ENCODE measurements at places on chromosomes 4 and X.

DNA sequence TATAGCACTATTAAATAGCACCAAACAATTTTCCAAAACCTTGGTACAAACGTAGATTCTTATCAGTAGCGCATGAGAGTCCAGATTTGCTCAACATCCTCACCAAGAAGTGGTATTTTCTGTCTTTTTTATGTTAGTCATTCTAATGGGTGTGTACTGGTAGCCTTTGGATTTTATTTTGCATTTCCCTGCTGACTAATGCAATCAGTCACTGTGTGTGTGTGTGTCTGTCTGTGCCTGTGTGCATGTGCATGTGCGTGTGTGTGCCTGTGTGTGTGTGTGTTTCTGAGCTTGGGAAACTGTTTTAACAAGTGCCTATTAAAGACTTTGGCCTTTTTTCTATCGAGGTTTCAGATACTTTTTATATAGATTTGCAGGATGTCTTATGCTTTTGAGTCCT lies 82.2 kb upstream of the MAGEA10 start:
- DNase-seq, result no peak

GRCh38 chr4:52915730-52916300 lies 53.7 kb downstream of the RASL11B start:
- DNase-seq, result no peak

- no peak for DNase-seq
Measured at GRCh38 chr4:37043342-37043741, 201.2 kb upstream of the NWD2 start.

DNA sequence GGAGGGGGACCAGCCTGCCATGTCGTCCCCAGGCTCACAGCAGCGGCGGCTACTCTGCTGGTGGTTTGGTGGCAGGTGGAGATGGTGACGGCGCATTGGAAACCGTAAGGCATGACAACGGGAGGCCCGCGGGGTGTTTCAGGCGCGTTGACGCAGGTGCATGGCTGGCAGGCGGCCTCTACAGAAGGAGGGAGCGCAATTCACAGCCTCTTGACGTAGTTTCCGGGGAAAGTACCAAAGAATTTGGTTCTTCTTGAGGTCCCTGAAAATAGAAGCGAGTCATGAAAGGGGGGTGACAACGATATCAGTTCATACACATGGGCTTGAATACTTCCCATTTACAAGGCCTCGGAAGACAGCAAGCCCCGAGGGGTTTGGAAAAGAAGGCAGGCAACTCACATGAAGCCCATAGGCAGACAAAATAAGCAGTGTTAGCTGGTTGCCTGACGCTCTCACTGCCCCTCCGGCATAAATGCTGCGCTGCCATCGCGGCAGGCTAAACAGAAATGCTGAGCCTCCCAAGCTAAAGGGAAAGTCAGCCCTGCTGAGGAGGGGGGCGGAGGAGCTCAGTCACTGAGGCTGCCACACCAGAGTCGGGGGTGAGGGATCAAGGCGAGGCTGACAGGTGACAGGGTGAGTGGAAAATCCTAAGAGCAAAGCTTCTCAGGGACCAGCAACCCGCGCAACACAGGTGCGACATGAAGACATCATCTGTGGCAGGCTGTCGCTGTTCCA lies 52.3 kb upstream of the PDLIM3 start:
- no peak for DNase-seq

- no peak for DNase-seq
Measured at GRCh38 chr4:6504900-6505496, 32.6 kb upstream of the PPP2R2C start.

DNA sequence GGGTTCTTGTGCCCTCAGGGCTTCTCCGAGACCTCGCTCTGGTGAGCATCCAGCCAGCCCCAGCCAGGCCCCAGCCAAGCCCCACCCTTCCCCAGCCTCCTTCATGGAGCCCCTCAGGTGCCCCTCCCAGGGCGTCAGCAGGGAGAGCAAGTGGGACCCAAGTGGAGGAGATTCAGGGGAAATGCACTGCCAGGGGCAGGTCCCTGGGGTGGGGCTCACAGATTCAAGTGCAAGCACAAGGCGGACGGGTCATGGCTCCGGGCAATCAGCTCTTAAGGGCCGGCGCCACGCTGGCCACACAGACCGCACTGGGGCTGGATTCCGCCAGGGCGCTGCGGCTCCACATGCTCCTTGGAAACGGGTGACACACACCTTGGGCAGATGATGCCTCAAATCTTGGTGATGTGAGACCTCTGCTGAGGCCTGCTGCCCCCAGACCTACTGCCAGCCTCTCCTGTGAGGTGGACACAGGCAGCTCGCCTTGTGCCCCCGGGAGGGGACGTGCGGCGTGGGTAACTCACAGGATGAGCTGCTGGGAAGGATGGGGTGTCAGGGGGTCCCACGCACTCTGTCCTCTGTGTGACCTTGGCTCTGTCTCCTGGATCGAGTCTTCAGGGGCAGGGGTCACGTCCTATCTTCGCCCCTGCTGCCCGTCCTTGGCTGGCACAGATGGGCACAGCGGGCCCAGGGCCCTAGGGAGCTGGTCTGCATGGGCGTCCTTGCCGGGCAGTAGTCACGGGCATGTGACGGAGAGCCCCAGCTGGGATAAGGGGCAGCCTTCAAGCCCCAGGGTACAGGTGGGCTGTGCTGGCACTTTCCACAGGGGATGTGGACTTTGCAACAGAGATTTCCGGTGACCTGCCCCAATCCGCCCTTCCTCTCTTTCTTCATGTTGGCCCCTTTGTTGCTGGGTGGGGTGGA lies 17.1 kb downstream of the NAT8L start:
- no peak for DNase-seq

DNA sequence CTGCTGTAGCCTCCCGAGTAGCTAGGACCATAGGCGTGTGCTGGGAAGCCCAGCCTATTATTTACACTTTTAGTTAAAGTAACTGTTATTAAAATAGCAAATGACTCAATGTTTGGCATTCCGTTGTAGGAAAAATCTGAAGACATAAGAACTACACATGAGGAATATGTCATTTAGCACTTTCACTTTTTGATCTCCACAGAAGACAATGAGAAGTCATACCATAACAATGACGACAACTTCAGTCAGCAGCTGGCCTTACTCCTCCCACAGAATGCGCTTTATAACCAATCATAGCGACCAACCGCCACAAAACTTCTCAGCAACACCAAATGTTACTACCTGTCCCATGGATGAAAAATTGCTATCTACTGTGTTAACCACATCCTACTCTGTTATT lies 6.7 kb downstream of the GPR34 start:
- DNase-seq, result no peak

GRCh38 chrX:154795016-154795415 lies 10.3 kb downstream of the MPP1 start:
- DNase-seq, result no peak

DNA sequence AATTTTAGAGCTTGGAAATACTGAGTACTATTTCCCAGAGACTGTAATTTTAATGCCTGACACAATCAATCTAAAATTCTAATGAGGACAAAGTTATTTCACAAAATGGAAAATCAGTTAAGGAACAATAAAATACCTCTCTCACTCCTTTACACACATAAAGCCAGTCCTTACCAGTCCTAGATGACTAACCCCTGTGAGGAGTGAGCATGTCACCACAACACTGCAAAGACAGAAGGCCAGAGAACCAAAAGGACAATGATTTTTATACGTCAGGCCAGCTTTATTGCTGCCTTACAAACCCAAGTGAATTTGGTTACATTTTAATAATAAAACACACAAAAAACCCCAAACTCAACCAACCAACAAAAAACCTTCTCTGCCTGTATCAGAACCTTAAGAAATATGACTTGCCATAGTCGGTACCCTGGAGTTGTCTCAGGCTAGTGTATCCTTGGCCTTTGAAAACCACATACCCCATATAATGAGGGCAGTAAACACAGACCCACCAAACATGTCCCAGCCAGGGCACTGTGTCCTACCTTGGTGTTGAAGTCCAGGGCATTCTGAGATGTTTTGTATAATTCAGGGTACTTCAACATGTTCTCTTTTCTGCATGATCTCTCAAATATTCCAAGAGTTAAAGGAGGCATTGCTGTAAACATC lies 57.6 kb downstream of the SHISA3 start:
- no peak for DNase-seq

- DNase-seq, result no peak
Measured at GRCh38 chr4:54497947-54498346, 159.8 kb upstream of the KIT start.

GRCh38 chr4:40199999-40200874 lies 3.4 kb downstream of the RHOH start:
- DNase-seq, result no peak

DNA sequence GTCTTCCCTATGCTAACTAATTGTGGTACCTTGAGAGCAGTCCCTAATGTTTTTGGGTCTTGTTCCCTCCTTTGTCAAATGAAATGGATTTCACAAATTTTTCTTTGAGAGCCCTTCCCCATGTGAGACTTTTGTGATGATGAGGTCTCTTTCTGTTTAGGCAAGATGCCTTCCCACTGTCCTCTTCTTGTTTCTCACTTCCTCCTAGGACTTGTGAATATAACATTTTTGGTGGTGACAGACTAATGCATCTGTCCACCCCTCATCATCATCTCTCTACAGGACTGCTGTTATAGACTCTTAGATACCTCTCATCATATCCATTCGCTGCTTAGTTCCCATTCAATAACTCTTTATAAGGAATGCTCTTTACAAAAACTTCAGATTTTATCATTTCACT lies 8.7 kb upstream of the ANK2 start:
- DNase-seq, result no peak
